ENCODE measurements at places on chromosomes 12 and 14.

DNA sequence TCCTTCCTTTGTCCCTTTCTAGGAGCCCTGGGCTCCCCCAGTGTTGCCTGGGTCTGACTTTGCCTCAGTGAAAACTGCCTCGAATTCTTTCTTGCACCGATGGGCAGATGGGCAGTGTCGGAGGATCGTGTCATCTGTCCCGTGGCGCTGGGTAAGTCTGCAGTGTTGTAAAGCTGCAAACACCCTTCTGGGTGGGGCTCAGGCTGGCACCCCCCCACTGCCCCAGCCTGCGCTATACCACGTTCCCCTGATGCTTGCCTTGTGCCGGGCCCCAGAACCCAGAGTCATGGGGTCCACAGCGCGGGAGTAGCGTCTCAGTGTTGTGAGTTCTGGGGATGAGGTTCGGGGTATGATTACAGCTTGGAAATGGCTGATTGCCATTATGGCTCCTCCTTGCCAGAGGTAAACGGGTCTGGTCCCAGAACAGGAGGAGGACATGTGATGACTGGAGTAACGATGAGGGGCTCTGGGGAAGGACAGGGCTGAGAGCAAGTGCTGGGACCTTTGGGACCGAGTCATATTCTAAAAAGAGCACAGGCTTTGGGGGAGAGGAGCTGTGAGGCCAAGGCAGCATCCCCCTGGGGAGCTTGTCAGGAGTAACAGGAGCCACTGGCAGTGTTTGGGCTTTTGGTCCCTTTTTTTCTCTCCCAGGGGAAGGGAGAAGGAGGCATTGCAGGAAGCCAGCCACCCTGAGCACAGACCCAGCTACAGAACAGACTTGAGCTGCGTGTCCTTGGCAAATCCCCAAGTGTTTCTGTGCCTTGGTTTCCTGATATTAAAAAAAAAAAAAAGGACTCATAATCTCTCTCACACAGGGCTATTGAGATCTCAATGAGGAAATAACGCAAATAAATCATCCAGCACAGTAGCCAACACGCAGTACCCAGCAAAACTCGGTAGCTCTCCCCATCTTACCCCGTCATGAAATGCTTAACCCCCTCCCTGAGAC lies 4.3 kb downstream of the RTL1 start:
- peak; percentile 67 for DNase-seq

DNA sequence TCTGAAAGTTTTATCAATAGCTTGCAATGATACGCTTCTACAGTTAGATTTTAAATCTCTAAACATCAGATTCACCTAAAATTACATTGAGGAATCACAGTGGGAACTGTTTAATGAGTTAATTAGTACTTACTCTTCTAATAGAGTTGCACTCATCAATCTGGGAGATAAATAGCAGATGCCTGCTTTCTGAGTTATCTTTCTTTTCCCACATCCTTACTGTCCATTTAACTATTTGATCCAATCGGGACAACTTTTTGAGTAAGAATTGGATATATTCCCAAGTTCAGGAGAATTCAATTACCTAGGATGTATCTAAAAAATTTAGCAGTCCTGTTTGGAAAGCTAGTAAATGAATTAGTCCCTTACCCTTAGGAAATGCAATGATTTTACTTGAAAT lies 162.3 kb downstream of the KCNH5 start:
- no peak for DNase-seq

- no peak for DNase-seq
These were observed 19.1 kb downstream of the HRK start for GRCh38 chr12:116862167-116862566.

- DNase-seq, result peak; percentile 8
These were observed 13.1 kb downstream of the KRT83 start for GRCh38 chr12:52307836-52308805.

- no peak for DNase-seq
These were observed 71.7 kb downstream of the TGFB3 start for GRCh38 chr14:75910048-75910447.

- DNase-seq, result no peak
These were observed 51.3 kb downstream of the MAPKAPK5 start for GRCh38 chr12:111893287-111893686.

DNA sequence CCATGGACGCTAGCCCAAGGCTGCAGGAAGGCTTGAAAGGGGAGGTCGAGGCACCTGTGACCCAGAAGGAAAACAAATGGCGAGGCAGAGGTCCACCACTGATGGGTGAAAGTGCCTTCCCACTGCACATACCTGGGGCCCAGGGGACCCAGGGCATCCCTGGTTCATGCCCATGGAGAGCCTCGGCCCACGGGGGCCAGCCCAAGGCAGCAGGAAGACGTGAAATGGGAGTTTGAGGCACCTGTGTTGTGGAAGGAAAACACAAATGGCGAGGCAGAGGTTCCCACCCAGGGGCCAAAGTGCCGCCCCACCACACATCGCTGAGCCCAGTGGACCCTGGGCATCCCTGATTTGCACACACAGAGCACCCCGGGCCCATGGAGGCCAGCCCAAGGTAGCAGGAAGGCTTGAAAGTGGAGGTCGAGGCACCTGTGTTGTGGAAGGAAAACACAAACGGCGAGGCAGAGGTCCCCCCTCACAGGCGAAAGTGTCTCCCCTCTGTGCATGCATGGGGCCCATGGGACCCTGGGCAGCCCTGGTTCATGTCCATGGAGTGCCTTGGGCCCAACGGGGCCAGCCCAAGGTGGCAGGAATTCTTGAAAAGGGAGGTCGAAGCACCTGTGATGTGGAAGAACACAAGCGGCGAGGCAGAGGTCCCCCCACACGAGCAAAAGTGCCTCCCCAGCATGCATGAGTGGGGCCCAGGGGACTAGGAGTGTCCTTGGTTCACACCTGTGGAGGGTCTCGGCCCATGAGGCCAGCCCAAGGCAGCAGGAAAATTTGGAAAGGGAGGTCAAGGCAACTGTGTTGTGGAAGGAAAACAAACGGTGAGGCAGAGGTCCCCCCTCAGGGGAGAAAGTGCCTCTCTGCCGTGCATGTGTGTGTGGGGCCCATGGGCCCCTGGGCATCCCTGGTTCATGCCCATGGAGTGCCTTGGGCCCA lies 383.3 kb downstream of the ALG10 start:
- no peak for DNase-seq

DNA sequence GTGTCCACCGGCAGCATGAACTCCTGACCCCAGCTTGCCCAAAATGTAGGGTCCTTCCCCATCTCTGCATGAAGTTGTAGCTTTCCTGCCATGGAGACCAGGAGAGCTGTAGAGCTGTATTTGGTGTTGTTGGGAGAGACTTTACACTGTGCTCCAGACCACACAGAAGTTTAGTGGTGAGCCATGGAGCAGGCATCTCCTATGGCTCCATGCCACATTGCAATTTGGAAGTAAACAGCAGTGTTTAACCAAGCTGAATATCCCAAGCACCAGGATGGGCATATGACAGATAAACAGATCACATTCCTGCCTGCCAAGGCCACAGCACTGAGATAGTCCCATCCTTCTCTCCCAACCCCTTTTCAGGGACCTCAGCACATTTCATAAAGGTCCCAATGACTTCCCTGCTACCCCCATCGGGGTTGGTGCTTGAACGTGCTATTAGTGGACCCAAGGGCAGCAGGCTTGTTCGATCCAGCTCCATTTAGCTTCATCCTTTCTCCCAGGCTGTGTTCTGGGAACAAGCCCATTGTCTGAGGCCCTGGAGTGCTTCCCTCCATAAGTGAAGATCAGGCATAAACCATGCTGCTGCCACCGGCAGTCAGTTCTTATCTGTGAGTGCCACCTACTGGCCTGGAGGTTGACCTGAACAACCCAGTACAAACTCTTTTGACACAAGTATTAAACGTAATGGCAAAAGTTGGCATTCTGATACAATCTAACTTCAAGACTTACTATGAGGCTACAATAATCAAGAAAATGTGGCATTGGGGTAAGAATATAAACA lies 172.3 kb upstream of the ATXN7L3B start:
- peak; percentile 2 for DNase-seq

- DNase-seq, result no peak
These were observed 38.6 kb downstream of the CYP46A1 start for GRCh38 chr14:99722741-99723140.

DNA sequence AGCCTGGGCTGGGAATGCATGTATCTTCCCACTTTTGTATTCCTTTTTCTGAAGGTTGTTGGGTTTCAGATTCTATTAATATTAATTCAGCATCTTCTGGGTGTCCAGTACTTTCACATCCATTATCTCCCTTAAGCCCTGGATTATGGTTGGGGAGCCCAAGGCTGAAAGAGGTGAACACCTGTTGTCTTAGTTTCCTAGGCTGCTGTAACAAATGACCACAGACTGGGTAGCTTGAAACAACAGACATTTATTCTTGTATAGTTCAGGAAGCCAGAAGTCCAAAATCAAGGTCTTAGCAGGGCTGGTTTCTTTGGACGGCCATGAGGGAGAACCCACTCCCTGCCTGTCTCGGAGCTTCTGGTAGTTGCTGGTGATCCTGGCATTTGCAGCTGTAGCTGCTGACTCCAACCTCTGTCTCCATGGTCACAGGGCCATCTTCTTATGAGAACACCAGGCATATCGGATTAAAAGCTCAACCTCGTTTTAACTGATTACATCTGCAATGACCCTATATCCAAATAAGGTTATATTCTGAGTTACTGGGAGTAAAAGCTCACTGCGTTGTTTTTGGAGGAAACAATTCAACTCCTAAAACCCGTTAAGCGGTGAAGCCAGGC lies 68.2 kb upstream of the CLMN start:
- no peak for DNase-seq

- DNase-seq, result no peak
These were observed 4.4 kb downstream of the LGALS3 start for GRCh38 chr14:55133416-55133815.

DNA sequence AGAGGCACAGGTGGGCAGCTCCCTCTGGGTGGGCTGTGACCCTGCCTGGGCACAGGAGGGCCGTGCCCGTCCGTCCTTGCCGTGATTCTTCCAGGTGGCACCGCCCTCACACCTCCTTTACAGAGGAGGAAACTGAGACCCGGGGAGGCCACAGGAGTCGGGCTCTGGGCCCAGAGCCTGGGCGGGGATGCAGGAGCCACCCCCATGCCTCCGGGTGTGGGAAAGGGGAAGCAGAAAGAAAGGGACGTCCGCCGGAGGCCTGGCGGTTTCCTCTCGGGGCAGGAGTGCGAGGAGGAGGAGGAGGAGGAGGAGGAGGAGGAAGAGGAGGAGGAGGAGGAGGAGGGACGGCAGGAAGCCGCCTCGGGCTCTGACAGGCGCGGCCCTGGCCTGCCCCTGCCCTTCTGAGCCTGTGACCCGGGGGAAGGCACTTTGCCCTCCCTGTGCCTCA lies 23.0 kb downstream of the SH2B3 start:
- no peak for DNase-seq

DNA sequence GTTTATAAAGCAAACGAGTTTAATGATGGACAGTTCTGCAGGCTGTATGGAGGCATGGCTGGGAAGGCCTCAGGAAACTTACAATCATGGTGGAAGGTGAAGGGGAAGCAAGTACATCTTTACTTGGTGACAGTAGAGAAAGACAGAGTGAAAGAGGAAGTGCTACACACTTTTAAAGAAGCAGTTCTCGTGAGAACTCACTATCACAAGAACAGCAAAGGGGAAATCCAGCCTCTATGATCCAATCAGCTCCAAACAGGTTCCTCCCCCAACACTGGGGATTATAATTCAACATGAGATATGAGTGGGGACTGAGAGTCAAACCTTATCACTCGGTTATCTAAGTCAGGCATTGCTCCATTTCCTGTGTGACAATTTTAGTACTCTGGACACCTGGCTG lies 189.9 kb upstream of the CNTN1 start:
- DNase-seq, result no peak

GRCh38 chr14:37992499-37992898 lies 215.2 kb upstream of the SSTR1 start:
- peak; percentile 2 for DNase-seq

DNA sequence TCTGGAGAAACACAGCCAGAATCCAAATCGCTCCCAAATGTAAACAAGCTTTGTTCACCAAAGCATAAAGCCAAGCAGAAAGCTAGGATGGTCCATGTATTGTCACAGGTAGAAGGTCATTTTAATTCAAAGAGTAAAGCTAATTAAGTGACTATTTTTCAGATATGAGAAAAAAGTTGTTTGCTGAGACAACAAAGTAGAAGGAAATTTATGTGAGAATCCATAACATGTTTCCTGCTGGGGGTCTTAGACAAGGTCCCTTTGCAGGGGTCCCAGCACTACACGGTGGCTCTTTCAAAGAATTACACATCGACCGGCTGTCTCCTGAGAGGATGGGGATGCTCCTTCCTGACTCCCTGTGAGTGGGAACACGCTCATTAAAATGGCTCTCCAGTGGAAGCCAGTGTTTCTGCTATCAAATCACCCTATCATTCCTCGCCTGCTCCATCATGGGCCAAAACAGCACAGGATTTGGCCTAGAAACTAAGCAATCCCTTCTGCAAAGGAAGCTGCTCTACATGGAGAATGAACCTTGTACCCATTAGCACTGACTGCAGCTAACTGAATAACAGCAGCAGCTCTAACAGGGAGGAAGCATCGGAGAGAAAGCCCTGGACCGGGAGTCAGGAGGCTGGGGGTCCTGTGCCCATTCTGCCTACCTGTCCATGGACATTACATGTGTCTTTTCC lies 175.3 kb downstream of the STXBP6 start:
- no peak for DNase-seq

- DNase-seq, result no peak
These were observed 137.6 kb upstream of the TBX3 start for GRCh38 chr12:114821570-114821969.

- no peak for DNase-seq
These were observed 606.9 kb downstream of the FSCB start for GRCh38 chr14:43900173-43900655.

GRCh38 chr14:61315313-61315712 lies 6.1 kb upstream of the PRKCH start:
- DNase-seq, result no peak

- no peak for DNase-seq
These were observed 99.2 kb downstream of the SNAPC1 start for GRCh38 chr14:61861320-61861865.

DNA sequence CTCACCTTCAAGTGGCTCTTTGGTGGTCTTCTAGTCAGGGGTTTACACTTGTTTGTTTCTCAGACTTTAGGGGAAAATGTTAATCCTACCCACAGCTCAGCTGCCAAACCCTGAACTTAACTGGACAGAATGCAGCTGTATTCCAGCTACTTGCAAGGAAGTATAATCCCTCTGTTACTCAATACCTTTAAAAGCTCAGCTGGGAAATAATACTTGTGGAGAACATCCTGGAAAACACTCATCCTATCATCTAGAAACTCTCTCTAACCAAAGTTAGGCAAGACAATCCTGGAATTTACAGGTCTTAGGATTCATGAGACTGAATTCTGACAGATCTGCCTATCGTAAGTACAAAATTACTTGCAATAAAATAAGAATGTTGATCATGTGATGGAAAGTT lies 404.1 kb downstream of the ADAMTS20 start:
- DNase-seq, result no peak

DNA sequence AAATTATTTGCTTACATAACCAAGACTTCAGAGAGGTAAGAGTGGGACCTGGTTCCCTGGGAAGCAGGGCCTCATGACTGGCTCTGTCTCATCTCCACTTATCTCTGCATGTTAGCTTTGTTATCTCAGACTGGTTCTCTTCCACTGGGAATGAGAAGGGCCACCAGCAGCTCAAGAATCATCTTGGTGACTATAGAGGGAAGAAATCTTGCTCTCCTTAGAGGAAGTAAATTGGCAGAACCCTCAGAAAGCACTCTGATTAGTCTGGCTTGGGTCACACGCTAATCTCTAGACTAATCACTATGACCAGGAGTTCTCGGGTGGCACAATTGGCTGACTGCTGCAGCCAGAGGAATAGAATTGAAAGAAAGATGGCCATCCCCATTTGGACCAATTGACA lies 110.8 kb upstream of the KRAS start:
- DNase-seq, result no peak
